Hippocampal formation (tissue), 2 donors: ENCODE measurements at places on chromosomes 16 and 17.

- no peak for DNase-seq
These were observed 25.2 kb upstream of the TMEM220 start for GRCh38 chr17:10754861-10755591.

DNA sequence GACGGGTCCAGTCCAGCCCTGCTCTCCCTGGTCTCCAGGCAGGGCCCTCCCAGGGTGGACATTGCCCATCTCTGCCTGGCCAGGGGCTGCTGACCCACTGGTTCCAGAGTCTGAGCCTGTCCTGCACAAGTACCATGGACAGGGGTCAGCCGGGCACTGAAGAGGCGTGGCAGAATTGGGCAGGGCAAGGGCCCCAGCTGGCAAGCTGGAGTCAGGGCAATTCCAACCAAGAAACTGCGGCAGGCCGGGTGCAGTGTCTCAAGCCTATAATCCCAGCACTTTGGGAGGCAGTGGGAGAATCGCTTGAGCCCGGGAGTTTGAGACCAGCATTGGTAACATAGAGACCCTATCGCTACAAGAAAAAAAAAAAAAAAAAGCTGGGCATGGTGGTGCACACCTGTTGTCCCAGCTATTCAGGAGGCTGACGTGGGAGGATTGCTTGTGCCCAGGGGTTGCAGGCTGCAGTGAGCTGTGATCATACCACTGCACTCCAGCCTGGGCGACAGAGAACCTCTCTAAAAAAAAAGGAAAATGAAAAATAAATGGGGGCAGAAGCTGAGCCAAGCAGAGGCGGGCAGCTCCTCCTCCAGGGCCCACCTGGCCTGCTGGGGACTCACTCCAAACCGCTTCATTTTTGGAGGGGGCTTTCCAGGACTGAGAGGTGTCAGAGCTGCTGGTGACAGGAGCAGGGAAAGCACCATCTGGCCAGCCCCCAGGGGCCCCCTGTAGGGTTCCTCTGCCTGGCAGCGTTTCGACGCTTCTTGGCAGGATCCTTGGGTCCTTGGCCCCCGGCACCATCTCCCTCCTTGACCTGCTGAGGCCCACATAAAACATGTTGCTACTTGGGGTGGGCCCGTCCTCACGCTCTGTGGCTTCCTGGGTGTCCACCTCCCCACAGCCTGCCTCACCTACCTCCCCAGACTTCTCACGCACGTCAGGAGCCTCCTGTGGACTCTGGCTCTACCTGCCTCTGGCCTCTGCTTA lies 2.9 kb upstream of the MAFG start:
- no peak for DNase-seq

DNA sequence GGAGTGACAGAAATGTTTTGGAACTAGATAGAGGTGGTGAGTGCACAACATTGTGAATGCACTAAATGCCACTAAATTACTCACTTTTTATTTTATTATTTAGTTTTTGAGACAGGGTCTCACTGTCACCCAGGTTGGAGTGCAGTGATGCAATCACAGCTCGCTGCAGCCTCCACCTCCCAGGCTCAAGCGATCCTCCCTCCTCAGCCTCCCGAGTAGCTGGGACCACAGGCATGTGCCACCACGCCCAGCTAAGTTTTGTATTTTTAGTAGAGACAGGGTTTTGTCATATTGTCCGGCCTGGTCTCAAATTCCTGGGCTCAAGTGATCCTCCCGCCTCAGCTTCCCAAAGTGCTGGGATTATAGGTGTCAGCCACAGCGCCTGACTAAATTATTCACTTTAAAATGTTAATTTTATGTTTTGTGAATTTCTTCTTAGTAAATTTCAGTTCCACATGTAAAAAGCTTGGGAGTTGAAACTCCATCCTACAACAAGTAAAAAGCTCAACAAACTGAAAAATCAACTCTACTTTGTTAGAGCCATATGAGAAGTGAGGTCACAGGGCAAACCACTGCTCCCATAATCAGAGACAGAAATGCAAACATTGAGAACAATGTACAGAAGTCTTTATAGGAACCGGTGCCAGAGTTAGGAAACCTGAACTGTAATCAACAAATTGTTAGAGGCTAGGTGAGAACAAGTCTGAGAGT lies 13.8 kb upstream of the SLC5A10 start:
- DNase-seq, result no peak

- DNase-seq, result no peak
These were observed 165.5 kb upstream of the FAM20A start for GRCh38 chr17:68766640-68767039.

- no peak for DNase-seq
These were observed 7.6 kb downstream of the RHBDF2 start for GRCh38 chr17:76493505-76494167.

GRCh38 chr16:83971165-83972130 lies 3.4 kb downstream of the NECAB2 start:
- no peak for DNase-seq

DNA sequence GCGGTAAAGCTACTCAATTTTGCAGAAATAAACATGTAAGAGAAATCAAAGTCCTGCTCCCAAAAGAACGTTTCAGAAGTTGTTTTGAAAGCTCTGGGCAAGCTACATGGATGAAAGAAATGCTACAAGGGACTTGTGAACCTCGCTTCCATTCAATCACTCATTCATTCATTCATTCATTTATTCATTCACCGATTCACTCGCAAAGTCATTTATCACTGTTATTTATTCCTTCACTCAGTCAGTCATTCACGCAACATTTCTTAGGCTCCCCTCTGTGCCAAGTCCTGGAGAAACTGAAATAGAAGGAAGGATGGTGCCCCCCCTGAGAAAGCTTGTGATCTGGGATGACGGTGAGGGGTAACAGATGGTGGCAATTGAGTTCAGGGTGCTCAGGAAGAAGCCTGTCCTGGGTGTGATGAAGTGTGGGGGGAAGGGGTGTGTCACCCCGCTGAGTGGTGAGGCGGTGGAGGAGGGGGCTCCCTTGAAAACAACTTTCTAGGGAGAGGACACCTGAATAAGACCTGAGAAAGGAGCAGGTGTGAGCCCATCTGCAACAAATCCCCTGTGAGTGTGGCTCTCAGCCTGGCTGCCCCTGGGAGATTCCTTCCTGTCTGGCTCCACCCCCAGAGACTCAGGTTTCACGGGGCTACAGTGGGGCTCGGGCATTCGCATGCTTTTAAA lies 36.3 kb upstream of the PRSS54 start:
- no peak for DNase-seq

- no peak for DNase-seq
These were observed 30.1 kb upstream of the DYNLL2 start for GRCh38 chr17:58052945-58053715.

- DNase-seq, result no peak
These were observed 39.1 kb downstream of the PSME3IP1 start for GRCh38 chr16:57146735-57147134.

DNA sequence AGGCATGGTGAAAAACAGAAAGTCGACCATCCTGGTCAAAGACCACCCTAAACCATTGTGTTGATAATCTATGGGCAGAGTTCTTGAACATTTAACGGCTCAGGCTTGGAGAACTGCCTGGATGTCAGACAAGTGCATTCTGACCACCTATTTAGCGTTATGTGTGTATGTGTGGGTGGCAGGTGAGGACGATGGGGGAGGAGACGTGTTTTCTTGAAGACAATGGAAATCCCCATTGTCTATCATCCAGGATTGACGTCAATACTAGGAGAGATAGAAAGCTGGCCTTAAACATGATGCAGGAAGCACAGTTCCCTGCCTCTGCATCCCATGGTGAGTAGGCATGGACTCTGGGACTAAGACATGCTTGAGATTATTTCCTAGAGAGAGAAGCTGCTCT lies 157.4 kb upstream of the MAF start:
- no peak for DNase-seq
